ENCODE measurements at places on chromosomes 5 and 9.

- DNase-seq, result no peak
Observed at GRCh38 chr9:80976403-80976802, 712.9 kb downstream of the TLE1 start.

GRCh38 chr5:1093361-1093760 is 18.5 kb downstream of the SLC12A7 start:
- DNase-seq, result no peak

DNA sequence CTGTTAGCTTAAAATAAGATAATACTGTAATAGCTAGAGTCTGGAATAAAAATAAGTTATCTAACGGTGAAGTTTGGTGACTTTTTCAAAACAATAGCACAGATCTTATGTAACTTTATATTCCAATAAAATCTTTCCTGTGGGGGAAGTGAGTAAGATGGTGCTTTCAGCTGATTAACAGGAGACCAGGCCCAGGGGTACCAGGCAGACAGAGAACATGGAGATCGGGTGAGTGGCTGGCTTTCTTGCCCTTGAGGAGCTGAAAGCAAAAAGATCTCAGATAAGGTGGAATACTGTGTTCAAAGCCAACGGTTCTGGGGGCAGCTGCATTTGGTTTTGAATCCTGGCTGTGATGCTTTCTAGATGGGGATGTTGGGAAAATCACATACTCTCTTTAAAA is 61.3 kb downstream of the MAT2B start:
- DNase-seq, result no peak

DNA sequence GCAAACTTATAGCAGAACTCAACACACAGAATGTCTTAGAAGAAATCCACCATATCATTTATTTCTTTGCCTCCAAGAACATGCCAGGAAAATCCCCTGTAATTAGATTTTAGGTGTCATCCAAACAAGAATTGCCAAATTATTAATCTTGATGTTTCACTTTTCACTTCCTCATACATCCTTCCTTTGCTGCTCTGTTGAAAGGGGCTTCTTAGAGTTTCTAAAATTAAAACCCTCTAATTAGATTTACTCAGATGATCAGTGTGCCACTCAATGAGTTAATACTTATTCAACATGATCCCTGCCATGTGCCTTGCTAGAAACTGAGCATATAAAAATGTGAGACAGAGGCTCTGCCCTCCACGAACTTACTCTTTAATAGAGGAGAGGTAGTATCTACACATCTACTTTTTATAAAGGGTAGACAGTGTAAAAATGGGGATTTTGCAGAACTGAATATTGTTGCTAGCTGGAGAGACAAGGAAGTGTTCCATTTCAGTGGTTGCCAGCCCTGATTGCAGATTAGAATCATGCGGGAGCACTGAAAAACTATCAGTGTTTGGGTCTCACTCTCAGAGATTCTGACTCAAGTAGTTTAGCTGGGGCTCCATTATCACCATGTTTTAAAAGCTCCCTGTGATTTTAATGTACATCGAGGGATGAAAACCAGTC is 498.4 kb downstream of the TLE4 start:
- no peak for DNase-seq

DNA sequence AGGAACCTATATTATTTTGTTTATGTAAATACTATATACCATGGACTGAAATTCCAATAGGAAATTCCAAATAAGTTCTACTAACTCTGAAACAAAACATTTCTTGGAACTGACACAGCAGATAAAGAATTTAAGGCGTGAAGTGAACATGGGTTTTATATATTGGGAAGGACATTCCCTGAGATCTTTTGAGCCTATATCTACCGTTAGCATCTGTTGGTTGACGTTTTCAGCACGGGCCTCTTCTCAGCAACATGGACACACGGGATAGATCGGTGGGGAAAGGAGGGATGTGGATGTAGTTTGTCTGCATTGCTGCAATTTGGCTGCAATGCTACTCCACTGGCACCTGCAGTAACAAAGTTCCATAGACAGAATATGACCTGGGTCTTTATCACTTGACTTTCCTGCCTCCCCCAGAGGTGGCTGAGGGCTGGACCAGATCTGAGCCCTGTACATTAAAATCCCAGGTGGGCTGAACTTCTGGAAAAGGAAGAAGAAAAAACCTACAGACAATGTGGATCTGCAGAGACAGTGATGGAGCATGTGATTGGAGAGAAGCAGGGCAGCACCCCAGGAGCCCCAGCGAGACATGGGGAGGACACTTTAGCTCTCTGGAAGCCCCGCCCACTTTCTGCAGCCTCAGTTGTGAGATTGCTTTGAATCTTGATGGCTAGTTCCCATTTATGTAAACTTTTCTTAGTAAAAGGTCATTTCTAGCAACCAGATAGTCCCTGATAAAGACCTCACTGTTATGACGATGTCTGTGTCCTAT is 91.2 kb upstream of the CPEB4 start:
- no peak for DNase-seq

- DNase-seq, result no peak
Observed at GRCh38 chr9:136108648-136109266, 9.9 kb downstream of the TMEM250 start.

DNA sequence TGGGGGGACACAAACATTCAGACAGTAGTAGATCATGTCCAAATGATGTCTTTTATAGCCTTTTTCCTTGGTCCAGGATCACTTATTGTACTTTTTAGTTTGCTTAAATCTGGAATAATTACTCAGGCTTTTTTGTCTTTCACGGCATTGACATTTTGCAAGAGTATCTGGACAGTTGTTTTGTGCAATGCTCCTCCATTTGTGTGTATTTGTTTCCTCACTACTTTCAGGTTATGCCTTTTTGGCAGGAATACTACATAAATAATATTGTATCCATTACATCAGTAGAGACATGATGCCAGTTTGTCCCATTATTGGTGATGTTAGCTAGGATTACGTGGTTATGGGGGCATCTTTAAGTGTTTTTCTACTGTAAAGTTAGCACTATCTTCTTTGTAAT is 238.3 kb downstream of the MAN2A1 start:
- DNase-seq, result no peak

DNA sequence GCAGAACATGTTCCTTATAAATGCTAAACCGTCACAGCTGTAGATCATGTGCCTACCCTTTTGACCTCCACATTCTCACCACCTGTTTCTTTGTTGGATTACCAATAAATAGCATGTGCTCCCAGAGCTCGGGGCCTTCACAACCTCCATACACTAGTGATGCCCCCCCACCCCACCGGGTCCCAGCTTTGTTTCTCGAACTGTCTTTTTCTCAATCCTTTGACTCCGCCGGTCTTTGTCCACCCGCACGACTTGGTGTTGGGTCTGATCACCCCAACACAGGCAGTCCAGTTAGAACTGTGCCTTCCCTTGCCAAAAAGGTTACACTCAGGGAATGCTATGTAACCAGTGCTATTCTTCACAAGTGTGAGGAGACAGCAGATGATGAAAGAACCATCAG is 485.9 kb upstream of the C9orf72 start:
- DNase-seq, result no peak

- no peak for DNase-seq
Observed at GRCh38 chr9:117434566-117434965, 19.7 kb upstream of the ASTN2 start.

DNA sequence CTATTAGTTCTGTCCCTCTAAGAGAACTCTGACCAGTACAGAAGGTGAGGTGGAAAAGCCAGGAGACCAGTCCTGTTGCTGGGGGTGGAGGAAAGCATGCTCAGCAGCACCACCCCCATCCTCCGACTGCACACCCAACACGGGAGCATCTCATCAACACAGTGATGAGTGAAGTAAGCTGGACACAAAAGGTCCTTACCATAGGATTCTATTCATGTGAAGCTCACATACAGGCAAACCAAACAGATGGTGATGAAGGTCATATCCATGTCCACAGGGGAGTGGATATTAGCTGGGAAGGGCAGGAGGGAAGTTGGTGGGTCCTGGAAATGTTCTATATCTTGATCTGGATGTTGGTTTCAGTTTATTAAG is 14.8 kb upstream of the MARCHF6 start:
- no peak for DNase-seq

GRCh38 chr5:1883925-1884677 is 1.4 kb upstream of the IRX4 start:
- no peak for DNase-seq

DNA sequence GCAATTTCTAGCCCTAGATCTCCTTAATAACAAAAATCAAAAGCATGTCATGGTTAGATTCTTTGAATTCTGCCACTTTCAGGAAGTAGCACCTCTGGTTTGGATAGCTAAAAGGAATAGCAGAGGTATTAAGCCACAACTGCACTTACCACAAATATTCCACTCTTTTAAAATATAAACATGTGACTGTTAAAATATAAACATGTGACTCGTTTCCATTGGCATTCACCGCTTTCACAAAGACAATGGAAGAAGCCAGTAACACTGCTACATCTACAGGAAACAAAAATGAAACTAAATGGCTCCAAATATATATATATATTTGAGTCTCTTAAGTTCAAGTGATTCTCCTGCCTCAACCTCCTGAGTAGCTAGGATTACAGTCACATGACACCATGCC is 222.9 kb downstream of the ARL15 start:
- no peak for DNase-seq

DNA sequence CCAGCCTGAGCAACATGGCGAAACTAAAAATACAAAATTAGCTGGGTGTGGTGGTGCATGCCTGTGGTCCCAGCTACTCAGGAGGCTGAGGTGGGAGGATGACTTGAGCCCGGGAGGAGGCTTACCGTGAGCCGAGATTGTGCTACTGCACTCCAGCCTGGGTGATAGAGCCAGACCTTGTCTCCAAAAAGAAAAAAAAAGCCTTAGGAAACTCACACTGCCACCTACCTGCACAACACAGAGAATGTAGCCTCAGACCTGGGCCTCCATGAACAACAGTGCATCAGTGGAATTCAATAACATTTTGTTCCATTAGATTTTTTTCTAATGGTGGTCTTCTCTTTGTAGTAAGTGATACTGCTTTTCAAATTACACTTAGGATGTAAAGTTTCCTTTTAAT is 63.8 kb upstream of the RARS1 start:
- DNase-seq, result no peak

DNA sequence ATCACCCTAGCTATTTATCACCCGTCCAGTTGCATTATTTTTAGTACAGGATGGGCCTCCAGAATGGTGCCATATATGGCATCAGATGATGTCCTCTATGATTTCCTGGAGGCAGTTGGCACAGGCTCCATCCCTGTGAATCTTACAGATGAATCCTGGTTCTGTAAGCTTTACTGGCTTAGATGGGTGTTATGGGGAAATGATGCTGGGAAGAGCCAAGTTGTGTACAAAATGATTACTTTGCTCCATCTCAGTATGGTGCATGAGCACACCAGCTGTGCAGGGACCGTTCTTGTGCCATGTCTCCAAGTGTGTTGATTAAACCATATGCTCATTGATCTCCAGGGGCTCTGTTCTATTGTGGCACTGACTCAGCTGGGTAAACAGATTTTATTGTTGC is 755.7 kb downstream of the TLR4 start:
- no peak for DNase-seq

- DNase-seq, result no peak
Observed at GRCh38 chr5:36949593-36949992, 73.0 kb downstream of the NIPBL start.

DNA sequence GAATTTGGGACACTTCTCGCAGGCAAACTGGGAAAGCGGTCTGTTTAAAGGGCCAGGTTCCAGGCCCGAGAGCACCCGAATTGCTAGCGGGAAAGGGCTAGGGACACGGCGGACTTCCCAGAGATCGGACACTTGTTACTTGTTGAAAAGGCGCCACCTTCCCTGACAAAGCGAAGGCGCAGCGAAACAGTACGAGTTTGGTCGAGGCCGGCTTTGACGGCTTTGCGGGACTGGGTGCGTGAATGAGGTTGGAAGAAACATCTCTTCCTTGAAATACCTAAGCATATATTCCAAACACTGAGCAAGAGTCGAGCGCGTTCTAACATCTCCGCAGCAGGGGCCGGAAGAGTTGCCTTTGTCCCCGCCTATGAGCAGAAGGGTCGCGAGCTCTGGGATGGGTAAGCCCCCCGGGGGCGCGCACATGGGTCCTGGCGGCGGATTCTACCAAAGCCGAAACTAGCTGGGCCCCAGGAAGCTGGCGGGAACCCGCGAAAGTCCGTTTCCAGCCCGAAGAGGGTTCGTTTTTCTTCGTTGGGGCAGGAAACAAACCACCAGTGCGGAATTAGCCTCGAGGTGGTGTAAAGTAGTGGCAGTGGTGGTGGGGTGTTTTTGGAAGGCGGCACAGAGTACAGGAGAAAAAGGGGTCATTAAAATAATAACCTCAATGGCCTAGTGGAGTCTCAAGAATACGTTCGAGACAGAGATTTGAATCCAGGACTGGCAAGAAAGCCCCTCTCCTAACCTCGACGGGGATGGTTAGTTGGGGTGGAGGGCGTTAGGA is 1.5 kb downstream of the GDNF start:
- DNase-seq, result no peak

GRCh38 chr5:135578685-135579341 is at the start of gene CXCL14:
TSS of gene CXCL14 (minus strand) at chr5:135578991. CDS start at chr5:135578778, 213 bp downstream.
- no peak for DNase-seq

DNA sequence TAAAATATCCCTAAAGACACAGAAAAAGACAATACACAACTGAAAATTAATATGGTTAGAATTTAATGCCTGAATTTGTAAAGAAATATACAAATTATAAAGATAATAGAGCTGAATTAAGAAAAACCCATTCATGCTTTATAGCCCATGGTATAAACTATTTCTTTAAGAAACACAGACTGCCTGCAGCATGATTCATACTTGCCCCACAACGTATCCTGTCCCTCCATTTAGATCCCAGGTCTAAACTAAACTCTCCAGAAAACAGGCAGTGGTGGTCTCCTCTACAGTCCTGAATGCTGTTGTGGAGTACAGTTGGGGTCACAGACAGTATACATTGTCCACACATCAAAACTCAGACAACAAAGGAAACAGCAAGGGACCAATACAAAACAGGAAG is 24.8 kb downstream of the IL6ST start:
- DNase-seq, result no peak

GRCh38 chr5:72141440-72142355 is 34.4 kb downstream of the MAP1B start:
- no peak for DNase-seq

All from activated naive CD4-positive, alpha-beta T cell treated with anti-CD3 and anti-CD28 coated beads, Interleukin-2, amount 50 U/mL, for 16 hours (primary cell).